ENCODE measurements at places on chromosomes 1 and 21.

DNA sequence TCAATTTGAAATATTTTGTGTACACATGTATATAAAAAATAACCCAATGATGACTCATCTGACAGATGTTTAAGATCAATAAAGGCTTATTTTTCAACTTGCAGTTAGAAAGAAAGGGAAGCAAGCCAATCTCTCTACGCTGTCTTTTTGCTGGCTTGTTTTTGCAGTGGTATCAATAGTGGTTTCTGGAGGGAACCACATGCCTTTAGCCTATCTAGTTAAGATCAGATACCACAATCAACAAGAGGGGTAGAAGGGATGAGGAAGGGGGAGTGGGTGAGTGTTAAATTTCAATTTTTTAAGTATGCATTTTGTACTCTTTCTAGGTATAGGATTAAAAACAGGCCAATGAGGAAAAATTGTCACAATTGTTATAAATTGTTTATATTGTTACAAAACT is 276.2 kb downstream of the KCNH1 start:
- no peak for DNase-seq

DNA sequence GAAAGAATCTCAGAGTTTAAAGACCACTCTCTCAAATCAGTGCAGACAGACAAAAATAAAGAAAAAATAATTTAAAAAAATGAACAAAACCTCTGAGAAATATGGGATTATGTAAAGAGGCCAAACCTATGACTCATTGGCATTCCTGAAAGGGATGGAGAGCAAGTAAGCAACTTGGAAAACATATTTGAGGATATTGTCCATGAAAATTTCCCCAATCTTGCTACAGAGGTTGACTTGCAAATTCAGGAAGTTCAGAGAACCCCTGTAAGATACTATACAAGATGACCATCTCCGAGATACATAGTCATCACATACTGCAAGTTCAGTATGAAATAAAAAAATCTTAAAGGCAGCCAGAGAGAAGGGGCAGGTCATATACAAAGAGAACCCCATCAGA is 43.7 kb upstream of the IVNS1ABP start:
- no peak for DNase-seq

DNA sequence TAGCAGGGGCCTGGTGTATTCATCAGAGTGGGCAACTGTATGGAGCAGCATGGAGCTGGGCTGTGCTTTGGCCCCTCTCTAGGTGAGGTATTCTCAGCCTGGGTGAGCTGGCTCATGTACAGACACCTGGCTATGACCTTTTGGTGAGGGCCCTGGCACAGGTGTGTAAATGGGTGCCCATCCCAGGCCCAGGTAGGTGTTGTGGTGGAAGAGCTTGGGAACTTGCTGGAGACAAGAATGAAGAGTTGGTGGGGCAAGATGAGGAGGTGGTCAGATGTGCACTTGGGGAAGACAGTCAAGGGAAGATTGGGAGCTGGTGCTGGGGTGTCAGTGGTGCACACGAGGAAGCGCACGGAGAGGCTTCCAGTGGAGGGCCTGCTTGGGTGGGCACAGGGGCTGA is 95.5 kb downstream of the TRIM11 start:
- DNase-seq = no peak

- no peak for DNase-seq
Observed at GRCh38 chr1:67883069-67883468, 49.8 kb upstream of the GNG12 start.

DNA sequence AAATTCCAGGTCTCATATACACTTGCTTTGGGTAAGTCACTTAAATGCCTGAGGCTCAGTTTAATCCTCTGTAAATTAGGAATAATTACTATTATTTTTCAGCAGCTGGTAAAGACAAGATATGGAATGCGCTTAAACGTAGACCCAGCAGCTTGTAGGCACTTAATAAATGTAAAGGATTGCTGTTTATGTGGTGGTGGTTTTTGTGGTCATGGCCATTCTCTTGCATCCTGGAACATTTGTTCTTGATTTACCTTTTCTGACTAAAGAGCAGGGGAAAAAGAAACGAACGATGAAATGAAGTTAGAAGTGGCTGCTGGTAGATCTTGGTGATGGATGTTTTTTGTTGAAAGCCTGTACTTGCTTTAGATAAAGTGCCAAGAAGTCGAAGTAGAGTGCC is 195.0 kb upstream of the FOXD3 start:
- DNase-seq = no peak

DNA sequence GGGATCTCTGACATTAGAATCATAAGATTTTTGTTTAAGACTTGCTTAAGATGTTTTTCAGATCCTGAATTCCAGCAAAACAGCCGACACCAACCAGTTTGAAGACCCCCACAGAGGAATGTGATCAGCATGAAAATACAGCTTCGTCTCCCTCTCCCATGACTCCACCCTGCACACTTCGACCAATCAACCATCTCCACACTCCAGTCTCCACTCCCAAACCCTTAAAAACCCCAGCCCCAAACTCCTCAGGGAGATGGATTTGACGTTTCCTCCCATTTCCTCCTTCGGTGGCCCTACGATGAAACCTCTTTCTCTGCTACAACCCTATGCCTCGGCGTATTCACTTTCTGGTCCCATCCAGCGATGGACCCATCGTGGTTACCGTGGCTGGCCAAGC is 30.1 kb upstream of the KIF26B start:
- DNase-seq = no peak

- DNase-seq = no peak
Observed at GRCh38 chr1:92975551-92976232, 14.4 kb upstream of the DIPK1A start.

DNA sequence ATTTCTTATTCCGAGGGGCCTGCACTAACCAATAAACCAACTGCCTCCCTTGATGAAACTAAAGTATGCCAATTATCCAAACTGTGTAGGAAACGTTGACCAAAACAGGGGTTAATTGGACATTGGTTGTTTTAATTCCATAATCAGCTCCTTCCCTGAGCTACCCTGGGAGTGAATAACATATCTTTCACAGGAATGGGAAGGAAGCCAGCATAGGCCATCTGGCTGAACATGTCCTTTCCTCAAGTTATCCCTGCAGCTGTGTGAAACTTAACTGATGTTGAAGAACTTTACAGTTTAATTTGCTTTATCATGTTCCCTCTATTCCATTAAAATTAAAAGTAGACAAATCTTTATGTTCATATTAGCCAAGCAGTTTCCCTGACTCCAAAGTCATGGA is 75.4 kb downstream of the NRIP1 start:
- DNase-seq = no peak

GRCh38 chr1:23836037-23836436 is 10.8 kb upstream of the HMGCL start:
- DNase-seq = no peak

DNA sequence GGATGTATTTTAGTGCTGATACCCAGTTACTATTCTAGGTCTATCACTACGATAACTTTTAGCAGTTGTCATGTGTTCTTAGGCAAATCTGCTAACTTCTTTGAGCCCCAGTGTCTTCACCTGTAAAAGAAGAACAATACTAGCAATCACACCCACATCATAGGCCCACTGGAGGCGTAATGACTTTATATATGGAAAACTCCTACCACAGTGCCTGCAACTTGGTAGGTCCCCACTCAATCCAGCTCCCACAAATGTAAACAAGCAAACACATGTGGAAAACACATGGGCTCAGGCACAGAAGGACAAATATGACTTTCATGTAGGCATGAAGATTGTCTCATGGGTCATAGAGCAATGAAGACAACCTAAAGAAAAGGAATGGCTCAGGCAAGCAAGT is 115.8 kb downstream of the TBX19 start:
- DNase-seq = no peak

DNA sequence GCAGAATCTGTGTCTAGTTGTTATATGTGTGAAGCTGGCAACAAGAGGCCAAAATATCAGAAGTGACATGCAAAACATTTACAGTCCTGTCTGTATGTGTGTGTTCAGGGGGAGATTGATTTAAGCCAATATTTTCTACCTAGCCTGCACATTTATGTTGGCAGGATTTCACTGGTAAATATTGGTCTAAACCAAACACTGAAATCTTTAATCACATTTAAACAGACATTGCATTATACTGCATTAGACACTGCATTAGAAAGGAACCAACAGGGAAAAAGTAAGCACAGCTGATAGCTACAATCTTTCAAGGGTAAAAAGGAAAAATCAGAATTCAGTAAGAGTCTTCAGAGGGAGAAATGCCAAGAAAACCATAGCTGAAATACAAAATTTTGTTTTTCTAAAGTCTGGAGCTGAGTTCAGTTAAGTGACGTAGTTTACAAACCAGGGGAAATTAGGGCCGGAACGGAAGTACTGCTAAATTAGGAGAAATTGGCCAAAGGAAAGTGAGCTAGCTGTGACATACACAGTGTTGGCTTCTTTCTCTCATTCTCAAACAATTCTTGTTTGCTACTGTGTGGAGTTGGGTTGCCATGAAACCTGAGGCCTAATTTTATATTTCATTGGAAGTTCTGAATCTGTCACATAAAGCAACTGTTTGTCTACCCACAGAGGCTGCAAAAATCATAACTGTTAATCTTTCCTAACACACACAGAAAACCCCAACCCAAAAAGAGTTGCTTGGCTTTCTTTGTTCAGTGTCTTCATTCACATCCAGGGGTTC is 217.3 kb upstream of the SGIP1 start:
- no peak for DNase-seq
